ENCODE measurements at places on chromosomes 2 and 18.

DNA sequence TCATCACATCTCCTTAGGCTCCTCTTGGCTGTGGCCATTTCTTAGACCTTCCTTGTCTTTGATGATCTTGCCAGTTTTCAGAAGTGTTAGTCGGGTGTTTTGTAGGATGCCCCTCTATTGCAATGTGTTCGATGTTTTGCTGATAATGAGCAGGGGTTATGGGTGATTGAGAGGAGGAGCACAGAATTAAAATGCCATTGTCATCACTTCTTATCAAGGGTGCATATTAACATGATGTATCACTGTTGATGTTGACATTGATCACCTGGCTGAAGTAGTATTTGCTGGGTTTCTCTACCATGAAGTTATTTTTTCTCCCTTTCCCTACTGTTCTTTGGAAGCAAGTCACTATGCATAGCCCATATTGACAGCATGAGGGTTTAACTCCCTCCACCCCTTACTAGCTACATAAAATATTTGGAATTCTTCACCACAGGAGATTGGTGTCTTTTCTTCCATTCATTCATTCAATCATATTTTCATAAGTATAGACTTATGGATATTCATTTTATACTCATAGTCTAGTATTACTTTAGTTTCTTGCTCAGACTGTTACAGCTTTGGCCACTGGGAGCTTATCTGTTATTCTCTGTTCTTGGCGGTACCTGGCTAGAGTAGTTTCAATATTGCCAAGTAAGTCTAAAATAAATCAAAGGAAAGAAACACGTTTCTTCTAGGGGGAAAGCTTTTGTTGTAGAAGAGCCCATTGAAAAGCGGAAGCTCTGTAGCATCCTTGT is 54.5 kb upstream of the TMEM87B start:
- DNase-seq = no peak

DNA sequence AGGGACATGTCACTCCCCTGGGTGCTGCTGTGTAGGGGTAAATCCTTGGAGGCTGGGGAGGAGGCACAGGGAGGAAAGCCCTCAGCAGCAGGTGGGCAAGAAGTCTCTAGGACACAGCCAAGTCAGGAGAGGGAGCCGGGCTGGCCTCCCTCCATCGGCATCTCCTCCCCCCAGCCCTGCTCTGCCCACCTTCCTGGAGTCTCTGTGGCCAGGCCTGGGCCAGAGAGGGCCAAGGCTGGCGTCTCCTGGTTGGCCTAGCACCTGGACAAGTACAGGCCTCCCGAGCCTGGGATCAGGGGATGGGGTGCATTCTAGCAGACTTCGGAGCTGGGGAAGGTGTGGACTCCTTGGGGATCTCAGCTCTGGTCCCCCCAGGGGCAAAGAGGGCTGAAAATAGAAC is 1.8 kb downstream of the SPEG start:
- no peak for DNase-seq

DNA sequence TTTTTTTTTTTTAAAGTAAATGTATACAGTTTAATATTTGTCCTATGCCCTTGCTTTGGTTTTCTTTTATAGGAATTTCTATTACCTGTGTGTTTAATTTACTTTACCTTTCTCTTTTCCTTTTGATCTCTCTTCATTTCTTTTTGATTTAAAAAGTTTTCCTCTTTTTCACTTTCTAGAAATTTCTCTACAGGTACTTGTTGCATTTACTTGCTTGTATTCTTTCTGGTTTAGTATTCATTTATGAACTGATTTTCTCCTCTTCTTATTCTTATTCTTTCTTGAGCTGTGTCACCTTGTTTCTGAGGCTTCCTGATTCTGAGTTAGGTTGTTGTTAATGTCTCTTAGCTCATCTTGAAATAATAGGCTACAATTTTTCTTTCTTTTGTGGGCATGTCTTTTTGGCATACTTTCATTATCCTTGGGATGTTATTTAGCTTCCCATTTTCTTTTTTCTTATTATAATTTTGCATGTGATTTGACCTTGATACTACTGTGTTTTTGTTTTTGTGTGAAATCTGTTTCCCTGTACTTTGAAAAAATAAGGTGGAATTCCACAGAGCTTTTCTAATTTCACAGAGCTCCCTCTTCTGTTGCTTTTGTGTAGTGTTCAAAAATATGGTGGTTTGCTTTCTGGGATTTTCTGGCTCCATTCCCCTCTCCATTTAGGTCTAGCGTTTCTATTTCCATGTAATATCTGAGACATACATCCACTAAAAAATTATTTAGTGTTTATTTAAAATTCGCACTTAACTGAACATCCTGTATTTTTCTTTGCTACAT is 25.5 kb upstream of the ALMS1 start:
- DNase-seq = no peak

DNA sequence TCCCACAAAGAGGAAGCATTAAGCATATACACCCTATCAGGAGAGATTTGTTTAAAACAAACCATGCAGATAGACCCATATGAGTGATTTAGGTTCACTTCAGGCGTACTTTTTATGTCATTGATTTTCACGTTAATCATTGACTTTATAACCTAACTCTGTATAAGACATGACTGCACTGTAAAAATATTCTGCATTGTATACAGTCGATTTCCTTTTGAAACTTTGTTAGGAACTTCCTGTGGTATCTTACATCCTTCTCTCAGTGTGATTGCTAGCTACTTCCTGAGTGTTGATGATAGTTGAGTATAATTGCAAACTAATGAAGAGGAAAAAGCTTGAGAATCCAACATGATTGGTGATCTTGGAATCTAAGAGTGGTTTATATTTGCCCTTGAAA is 69.4 kb downstream of the XIRP2 start:
- no peak for DNase-seq

DNA sequence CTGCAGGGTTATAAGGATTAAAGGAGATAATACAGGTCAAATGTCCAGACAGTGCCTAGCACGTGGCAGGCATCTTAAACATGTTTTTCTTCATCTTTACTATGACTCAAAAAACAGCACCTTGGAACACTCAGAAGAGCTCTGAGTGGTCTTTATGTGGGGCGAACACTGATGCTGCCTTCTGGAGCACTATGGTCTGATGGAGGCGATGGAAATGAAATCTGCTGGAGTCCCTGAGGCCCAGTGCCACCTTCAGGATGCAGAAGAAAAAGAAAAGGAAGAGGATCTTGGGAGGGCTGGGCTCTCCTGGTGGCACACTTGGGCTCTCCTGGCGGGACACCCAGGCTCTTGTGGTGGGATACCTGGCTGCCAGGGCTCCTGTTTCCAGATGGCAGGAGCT is 171.8 kb downstream of the EIPR1 start:
- no peak for DNase-seq

- no peak for DNase-seq
Measured at GRCh38 chr2:111028720-111029119, 92.0 kb upstream of the BCL2L11 start.

DNA sequence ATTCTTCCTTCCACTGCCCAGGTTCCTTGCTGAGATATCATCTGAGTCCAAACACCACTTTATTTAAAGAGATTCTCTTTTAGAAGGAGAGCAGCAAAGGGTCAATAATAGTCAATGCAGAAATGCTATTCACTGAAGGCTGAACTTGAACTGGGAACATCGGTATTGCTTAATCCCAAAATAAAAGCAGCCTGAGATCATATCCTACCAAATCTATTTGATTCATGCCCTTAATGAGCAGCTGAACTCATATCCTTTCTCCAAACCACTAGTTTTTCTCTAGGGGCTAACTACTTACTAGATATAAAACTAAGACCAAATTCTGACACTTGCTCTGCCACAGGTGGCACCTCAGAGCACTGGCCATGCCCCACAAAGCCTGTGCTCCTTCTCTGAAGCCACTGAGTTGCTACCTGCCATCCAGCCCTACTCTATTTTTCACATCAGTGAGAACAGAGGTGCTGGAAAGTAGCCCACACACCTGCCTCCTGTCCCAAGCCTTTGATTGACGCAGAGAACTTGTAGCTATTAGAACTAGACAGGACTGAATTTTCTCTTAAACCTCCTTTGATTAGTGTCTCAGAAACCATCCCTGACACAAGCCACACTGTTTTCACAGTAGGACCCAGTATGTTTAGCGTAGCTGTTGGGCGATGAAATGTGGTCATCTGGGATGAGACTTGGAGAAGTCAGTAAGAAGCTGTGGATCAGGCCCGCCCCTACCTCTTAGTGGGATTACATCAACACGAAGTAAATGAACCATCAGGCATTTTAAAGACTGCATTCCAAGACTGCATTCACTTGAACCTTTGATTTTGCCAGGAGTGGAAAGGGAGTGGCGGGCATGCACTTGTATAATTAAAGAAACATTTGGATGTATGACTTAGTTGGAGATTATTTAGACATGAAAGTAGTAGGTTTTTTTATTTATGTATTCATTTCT is 124.3 kb downstream of the RBMS1 start:
- no peak for DNase-seq

GRCh38 chr2:238600506-238601432 is 174.0 kb downstream of the ASB1 start:
- DNase-seq = no peak

DNA sequence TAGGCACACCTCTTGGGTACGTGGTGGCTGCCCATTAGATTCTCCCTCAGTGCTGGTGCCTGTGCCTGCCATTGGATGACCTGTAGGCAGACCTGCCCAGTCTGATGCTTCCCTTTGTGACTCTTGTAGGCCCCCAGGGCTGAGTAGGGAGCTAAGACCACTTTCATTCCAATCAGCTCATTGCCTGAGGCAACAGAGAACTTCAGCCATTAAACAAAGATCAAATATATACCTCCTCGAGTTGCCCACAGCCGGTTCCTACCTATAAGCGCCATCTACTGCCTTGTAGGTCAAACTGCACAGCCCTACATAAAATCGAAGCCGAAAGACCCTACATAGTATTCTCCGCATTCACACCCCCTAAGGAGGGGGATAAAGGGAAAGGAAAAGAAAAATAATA is 184.6 kb downstream of the ETAA1 start:
- no peak for DNase-seq

GRCh38 chr2:65371074-65371434 is 61.3 kb downstream of the SPRED2 start:
- DNase-seq = no peak

- no peak for DNase-seq
Measured at GRCh38 chr2:102278720-102279390, 32.5 kb upstream of the IL1RL1 start.

DNA sequence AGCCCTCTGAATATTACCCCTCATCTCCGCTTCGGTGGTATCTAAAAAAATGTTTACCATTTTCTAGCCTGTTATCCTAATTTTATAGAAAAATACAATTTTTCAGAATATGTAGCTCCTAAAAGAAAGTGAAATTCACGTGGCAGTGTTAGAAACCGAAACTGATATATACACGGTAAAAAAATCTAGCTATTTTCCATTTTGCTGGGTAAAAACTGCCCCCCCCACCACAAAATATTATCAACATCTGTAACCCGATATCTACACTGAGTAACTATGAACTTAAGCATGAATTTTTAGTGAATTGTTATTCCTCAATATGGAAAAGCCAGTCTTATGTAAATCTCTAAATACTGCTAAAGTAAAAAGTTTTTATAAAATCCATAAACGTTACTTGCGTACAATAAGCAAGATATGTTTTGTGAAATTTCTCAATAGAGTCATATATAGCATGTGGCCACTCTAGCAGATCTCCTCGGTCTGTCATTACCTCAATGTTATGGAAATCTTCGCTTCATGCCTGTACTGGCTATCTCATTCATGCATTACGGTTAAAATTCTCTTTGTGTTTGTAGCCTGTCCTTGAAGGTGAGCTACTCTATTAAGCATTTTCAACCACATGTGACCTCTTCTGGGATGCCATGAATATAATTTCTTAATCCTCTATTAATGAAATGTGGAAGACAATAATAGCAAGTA is 524.2 kb downstream of the TRIB2 start:
- no peak for DNase-seq

- no peak for DNase-seq
Measured at GRCh38 chr18:11669948-11670275, 19.2 kb upstream of the GNAL start.

DNA sequence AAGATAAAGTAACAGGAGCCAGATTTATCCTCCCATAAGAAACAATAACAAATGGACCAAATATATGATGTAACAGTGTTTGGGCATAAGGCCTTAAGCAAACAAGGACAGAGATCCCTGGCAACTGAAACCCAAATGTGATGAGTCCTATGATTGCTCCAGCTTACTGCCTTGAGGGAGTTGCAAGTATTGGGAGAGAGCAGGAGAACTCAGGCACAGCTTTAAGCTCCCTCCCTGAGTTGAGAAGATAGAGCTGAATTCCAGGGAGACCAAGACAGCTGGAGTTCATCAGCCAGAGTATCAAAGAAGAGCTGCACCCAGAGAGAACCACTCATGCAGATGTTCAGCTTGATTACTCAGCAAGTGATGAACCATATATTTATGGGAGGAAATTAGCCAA is 814.5 kb upstream of the RAB6C start:
- no peak for DNase-seq

DNA sequence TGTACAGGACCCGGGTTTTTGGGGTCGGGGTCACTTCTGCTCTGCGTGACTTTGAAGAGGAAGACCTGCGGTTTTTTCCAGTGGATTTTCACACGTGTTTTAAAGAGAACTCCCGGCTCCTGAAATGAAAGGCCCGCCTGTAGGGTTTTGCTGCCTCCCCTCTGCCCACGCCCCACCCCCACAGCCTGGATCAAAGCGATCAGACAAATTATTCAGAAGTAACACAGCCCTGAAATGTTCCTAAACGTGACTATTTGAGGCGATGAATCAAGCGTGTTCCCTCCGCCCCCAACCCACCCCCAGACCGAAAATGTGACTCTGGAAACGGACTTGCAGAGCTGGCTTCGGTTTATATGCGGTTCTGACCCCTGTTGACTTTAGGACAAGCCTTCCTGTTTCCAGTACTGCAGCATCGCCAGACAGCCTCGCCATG is 28.7 kb upstream of the SMIM21 start:
- DNase-seq = no peak

DNA sequence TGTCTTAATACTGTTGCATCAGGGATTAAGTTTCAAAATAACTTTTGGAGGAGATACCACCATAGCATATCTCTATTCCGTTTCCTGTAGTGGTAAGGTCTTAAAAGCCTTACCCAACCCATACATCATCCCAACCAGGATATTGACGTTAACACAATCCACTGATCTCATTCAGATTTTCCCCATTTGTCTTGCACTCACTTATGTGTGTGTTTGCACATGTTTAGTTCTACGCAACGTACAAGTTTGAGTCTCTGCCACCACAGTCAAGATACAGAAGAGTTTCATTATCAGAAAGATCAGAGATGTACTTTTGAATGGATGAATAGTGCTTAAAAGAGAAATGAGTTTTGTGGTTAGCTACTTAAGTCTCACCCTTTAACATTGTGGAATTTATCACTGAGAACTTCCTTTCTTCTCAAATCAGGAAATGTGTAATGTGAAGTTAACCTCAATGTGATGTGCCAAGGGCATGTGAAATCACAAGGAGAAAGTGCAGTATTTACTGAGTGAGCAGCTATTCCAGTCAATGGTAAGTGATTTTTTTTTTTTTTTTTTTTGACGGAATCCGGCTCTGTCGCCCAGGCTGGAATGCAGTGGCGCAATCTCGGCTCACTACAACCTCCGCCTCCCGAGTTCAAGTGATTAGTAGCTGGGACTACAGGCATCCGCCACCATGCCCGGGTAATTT is 69.2 kb upstream of the EPHA4 start:
- DNase-seq = no peak

- DNase-seq = no peak
Measured at GRCh38 chr2:168181825-168182224, 65.6 kb downstream of the STK39 start.

- DNase-seq = no peak
Measured at GRCh38 chr2:70305531-70305930, 3.7 kb upstream of the FAM136A start.

Measured in activated B cell treated with CpG ODN at 0.5 μM for 24 hours (primary cell).